ENCODE measurements at places on chromosomes 11 and 22. TPM values are rescaled to one million over a fixed set of nuclear protein-coding genes. Genes with fewer than 3 reads are reported as not detected.

KRTAP5-2 gene
- not detected for total RNA-seq

NPAS4 gene
- total RNA-seq: not detected

WNT11 gene
- total RNA-seq: 2.5 TPM

GALNT18 gene
- total RNA-seq: 21.1 TPM

FAM111B gene
- 0.13 TPM for total RNA-seq

OR51B2 gene
- not detected for total RNA-seq

OR52I2 gene
- total RNA-seq: not detected

E2F8 gene
- total RNA-seq: 0.07 TPM

GVQW3 gene
- total RNA-seq: 0.89 TPM

CD248 gene
- 68.2 TPM for total RNA-seq

C22orf31 gene
- not detected for total RNA-seq

LRRC74B gene
- not detected for total RNA-seq

PIH1D2 gene
- total RNA-seq: 3.2 TPM

RAB1B gene
- total RNA-seq: 129 TPM

PGR gene
- 8.1 TPM for total RNA-seq

ABCC8 gene
- total RNA-seq: 1.9 TPM

ASCL2 gene
- total RNA-seq: not detected

ANGPTL5 gene
- total RNA-seq: 0.57 TPM

LMO1 gene
- not detected for total RNA-seq

EFCAB6 gene
- total RNA-seq: 1.1 TPM

OR8A1 gene
- total RNA-seq: not detected

LBHD1 gene
- 2.3 TPM for total RNA-seq
